Natural killer cell (primary cell): ENCODE measurements at places on chromosomes 4 and X.

DNA sequence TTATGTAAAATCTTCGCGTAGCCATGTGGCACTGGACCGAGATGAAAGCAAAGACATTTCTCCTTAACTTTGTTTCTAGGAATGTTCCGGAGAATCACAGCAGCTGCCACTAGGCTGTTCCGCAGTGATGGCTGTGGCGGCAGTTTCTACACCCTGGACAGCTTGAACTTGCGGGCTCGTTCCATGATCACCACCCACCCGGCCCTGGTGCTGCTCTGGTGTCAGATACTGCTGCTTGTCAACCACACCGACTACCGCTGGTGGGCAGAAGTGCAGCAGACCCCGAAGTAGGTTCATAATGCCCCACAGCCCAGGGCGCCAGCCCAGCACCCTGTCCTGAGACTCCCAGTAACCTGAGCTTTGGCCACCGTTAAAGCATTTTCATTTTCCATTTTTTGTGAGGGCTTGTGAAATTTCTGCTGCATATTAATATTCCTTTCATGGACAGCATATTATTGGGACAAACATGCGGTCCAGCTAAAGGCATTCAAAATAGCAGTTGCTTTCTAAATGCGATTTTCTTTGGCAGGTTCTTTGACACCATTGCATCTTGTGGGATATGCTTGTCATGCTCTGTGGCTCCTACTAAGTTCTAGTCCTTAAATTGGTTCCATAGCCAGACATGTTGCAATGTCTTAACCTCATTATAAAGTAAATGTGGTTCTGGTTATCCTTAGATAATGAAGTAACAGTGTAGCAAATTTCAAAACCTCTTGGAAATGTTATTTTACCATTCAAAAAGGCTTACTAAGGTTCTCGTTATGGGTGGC is 49.1 kb upstream of the MSANTD1 start:
- DNase-seq = no peak
- no peak overlapping the region for H3K4me3 ChIP-seq
- peaks cover 80% of the 10 kb centered on the region for H3K4me1 ChIP-seq
- H3K27me3 ChIP-seq = no peaks in the 10 kb centered on the region
- H3K36me3 ChIP-seq = peaks cover 28% of the 10 kb centered on the region

DNA sequence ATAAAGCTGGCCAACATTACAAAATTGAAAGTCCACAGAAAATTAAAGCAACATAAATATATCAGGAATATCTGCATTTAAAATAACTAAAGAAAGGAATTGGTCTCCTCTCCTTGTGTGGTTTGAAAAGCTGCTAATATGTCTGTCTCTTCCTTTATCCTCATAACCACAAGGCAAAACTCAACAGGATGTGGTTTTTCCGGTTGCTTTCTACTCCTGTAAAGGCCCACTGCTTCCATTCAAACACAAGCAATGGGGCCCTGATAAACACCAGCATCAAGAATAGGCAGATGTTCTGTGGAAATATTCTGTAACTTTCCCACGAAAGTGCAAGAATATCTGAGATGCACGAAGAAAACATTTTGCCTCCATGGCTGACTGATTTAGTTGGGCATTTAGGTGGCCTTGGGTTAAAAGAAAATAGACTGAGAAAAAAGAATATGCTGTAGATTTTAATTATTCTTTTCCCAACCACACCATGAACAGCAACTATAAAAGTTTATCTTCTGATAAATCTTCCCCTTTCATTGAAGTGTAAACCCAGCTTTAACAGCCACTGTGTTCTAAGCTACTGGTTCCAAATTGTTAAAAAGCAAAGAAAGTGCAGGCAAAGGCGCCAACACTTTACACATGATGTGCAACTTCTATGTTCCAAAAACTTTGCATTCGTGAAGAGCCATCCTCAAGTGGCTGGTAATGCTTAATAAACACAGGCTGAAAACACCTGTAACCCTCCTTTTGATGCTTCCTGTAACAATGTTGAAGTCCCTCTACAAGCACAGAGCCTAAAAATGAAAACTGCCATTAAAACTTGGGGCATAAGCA is 50.5 kb upstream of the NDST3 start:
- H3K27ac ChIP-seq = no peak overlapping the region
- no peak overlapping the region for H3K4me3 ChIP-seq
- H3K36me3 ChIP-seq = no peaks in the 10 kb centered on the region

- no peaks in the 10 kb centered on the region for H3K4me1 ChIP-seq
- no peak for DNase-seq
- H3K27ac ChIP-seq = no peak overlapping the region
- no peak overlapping the region for H3K4me3 ChIP-seq
- no peaks in the 10 kb centered on the region for H3K27me3 ChIP-seq
These were observed 187.7 kb downstream of the DCTD start for GRCh38 chr4:182729516-182729915.

GRCh38 chr4:120830204-120830603 is 92.3 kb downstream of the PRDM5 start:
- H3K4me1 ChIP-seq = no peaks in the 10 kb centered on the region
- no peaks in the 10 kb centered on the region for H3K36me3 ChIP-seq
- no peak overlapping the region for H3K4me3 ChIP-seq

- no peak overlapping the region for H3K27ac ChIP-seq
- DNase-seq = no peak
- no peaks in the 10 kb centered on the region for H3K27me3 ChIP-seq
- no peak overlapping the region for H3K4me3 ChIP-seq
- H3K4me1 ChIP-seq = no peaks in the 10 kb centered on the region
- H3K36me3 ChIP-seq = no peaks in the 10 kb centered on the region
These were observed 57.0 kb downstream of the TRIML1 start for GRCh38 chr4:188196134-188196735.

- H3K27ac ChIP-seq = no peak overlapping the region
- no peaks in the 10 kb centered on the region for H3K27me3 ChIP-seq
- no peak overlapping the region for H3K4me3 ChIP-seq
- no peaks in the 10 kb centered on the region for H3K36me3 ChIP-seq
These were observed 99.9 kb downstream of the SLIT2 start for GRCh38 chr4:20351360-20352162.

- H3K4me3 ChIP-seq = no peak overlapping the region
- H3K27ac ChIP-seq = no peak overlapping the region
- no peaks in the 10 kb centered on the region for H3K4me1 ChIP-seq
- no peak for DNase-seq
These were observed 39.6 kb downstream of the HTRA3 start for GRCh38 chr4:8308856-8309771.
